ENCODE measurements at places on chromosomes 1 and 21.

GRCh38 chr1:84619383-84620102, 45.3 kb upstream of the CTBS start:
- peak; percentile 17 for DNase-seq

DNA sequence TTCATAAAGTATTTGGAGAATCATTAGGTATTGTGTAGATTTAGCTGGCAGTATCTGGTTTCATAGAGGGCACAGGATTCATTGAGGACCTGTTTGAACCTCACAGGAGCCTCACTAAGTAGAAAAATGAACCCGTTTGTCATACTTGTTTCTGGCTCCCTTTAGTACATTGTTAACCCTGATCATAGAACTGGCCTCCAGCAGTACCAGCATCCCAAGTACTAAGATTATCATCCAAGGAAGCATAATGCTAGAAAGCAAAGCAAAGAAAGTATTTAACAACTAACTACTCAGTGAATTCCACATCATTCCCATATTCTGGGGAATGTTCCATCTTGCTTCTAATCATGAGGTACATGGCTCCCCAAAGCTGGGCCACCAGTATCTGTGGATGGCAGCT, 54.9 kb downstream of the IVNS1ABP start:
- DNase-seq = no peak

DNA sequence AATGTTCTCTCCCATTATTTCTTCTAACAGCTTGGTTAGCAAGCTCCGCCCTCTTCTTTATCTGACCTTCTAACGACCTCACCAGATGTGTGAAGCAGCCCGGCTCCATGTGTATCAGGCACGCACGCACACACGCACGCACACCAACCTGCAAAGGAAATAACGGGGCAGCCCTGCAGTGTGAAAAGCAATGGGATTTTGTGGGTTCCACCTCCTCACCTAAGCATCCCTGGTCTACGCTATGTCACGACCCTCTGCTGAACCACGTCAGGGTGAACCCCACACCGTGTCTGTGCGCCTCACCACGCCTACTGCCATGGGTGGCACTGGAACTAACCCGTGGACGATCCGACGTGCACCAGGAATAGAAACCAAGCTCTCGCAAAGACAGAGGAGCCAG, 10.4 kb downstream of the SSU72 start:
- no peak for DNase-seq

DNA sequence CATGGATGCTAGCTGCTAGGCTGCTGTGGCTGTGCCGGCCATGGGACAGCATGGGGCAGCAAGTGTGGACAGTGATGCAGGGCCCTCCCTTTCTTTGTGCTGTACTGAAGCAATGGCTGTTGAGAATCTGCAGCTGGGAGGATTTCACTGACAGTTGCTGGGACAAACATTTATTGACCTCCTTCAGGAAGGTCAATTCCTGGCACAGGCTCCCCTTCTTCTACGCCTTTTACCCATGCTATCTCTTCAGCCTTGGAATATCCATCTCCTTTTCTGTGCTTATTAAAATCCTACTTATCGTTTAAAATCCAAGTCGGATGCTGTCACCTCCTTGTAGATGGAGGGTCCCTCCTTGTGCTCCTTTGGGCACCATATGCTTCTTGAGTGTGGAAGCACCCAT, 213.1 kb upstream of the USP24 start:
- DNase-seq = no peak

GRCh38 chr1:167441222-167441621, 77.1 kb downstream of the CD247 start:
- DNase-seq = no peak

- no peak for DNase-seq
Measured at GRCh38 chr1:219806020-219806419, 122.3 kb downstream of the SLC30A10 start.

DNA sequence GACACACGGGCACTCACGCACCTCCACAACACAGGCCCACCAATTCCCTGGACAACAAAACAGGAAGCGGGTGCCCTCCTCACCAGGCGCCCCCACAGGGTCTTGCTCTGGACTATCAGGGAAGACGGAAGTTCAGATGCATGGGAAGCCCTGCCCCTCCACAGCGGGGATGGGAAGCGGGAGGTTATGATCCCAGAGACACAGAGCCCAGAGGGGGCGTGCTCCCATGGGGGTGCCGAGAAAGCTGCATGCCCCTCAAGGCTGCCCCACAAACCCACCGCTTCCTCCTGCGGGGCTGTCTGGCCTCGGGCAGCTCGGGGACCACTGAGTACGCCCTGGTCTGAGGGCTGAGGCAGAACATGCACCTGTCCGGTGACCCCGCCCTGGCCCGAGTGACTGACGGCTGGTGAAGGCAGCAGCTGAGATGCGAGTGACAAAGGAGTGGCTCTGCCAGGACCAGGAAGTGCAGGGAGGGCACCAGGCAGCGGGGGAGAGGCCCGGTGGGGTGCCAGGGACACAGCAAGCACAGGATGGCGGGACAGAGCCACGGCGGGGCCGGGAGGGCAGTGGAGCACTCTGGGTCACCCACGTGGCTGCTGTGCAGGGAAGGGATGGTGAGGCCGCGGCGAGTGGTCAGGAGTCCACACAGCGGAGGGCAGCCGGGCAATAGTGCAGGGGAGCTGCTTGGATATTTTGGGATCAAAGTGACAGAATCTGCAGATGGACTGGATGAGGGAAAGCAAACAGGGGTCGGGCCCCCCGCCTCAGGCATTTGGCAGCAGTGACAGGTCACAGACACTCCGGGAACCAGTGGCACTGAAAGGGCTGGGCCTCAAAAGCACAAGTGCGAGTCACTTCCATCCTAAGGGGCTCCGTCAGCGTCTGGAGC, 18.6 kb downstream of the NADK start:
- no peak for DNase-seq

DNA sequence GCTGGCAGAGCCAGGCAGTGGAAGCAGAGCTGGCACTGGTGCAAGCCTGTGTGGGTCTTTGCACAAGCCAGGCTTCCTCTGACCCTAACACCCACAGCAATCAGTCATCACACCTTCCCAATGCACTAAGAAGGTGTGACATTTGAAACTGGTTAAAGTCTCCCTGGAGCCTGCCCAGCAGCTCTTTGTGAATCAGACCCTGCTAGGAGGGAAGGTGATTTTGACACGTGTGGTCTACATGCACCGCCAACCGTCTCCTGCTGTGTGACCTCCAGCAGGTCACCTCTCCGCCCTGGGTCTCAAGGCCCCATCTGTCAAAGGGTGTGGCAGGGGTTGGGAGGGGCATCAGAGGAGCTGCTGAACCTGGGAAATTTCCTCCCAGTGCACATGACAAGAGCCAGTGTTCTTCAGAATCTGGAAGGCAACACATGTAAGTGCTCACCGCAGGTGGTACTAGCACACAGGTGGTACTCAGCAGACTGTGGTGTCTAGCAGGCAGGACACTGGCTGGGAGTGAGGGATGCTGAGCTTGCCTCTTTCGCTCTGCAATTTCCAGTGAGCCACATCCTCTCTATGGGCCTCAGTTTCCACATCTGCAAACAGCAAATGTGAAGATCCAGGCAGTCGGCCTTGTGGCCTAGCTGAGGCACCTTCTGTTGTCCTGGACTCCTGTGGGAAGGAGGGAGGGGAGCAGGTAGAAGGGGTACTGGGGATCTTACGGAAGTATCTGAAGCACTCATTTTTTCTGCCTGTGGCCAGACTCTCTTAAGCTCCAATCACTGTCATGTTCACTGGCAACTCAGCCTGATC, 123.2 kb downstream of the DMRTB1 start:
- no peak for DNase-seq

- no peak for DNase-seq
Measured at GRCh38 chr1:175864183-175864582, 120.8 kb upstream of the TNR start.

DNA sequence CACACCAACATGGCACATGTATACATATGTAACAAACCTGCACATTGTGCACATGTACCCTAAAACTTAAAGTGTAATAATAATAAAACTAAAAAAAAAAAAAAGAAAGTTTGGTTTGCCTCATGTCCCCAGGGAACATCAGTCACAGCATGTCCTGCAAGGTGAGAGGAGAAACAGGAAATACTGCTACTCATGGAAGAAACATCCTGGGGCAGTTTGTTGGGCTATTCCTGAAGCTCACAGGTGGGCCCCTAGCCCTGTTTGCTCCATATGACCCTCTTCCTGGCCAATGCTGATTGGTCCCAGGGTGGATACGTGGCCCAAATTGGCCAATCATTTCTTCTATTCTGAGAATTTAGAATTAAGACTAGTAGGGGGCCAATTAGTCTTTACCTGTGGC, 103.4 kb upstream of the ADAR start:
- no peak for DNase-seq

- no peak for DNase-seq
Measured at GRCh38 chr1:116738673-116739370, 15.4 kb upstream of the CD2 start.

Data from Kasumi-1 (cell line).